BJ (cell line): ENCODE measurements at places on chromosomes 2 and 18.

DNA sequence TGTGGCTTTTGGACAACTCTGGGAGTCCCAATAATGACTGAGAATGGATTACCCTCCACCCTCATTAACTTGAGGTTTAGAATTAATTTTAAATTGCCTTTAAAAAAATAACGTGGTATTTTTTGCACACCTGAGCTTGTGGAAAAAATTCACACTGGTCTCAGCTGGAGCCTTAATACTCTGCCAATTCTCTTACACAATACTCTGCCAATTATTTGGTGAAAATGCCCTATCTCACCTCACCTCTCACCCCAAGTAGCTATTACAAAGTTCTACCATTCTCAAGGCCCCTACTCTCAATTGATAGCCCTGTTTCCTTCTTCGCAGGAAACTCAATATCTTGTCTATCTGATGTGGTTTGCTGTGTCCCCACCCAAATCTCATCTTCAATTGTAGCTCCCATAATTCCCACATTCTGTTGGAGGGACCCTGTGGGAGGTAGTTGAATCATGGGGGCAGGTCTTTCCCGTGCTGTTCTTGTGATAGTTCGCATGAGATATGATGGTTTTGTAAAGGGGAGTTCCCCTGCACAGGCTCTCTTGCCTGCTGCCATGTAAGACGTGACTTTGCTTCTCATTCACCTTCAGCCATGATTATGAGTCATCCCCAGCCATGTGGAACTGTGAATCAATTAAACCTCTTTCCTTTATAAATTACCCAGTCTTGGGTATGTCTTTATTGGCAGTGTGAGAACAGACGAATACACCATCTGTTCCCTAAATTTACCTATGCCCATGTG, 27.4 kb upstream of the C2orf69 start:
- DNase-seq = no peak

DNA sequence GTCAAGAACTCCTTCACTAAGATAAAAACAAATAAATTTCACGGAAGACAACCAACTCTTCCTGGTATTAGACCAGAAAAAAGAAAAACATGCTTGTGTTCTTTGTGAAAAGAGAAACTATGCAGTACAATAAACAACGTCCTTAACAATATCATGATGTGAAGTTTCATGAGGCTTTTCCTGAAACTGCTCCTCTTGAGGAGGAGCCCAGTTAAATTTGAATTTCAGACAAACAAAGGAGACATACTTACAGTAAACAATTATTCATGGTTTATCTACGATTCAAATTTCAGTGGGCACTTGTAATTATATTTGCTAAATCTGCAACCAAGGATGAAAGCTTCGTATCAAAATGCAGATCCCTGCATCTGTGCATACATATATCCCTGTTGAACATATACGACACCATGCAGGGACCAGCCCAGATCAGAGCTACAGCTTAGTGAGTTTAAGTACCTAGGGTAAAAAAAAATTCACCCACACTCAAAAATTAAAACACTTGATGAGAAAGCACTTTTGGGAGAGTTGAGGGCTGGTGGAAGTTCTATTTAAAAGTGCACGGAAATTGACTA, 24.8 kb upstream of the SLC9A2 start:
- no peak for DNase-seq

DNA sequence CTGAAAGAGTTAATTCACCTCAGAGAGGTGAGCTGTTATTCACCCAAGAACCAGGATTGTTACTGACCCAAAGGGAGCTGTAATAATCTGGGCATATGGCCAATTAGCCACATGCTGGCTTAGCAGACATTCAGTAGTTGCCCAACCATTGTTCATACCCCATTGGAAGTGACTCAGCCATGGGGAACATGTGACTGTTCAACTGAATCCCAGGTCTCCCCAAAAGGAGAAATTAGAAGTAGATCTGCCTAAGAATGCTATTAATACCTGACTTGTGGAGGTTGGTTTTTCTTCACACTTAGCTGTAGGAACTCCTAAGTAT, 272.6 kb upstream of the UBE2E3 start:
- peak; percentile 26 for DNase-seq

GRCh38 chr18:80204142-80204541, 43.2 kb downstream of the PARD6G start:
- DNase-seq = no peak

- DNase-seq = no peak
Measured at GRCh38 chr2:58427572-58428095, 186.5 kb upstream of the FANCL start.

GRCh38 chr18:54742659-54743604, 85.3 kb upstream of the RAB27B start:
- peak; percentile 87 for DNase-seq

- DNase-seq = no peak
Measured at GRCh38 chr2:16261791-16262190, 321.4 kb downstream of the MYCN start.

- DNase-seq = no peak
Measured at GRCh38 chr2:143132355-143132754, 3.1 kb downstream of the ARHGAP15 start.

- DNase-seq = peak; percentile 49
Measured at GRCh38 chr2:97950329-97951154, 45.2 kb downstream of the TMEM131 start.

GRCh38 chr2:210310550-210310949, 4.4 kb downstream of the MYL1 start:
- no peak for DNase-seq

DNA sequence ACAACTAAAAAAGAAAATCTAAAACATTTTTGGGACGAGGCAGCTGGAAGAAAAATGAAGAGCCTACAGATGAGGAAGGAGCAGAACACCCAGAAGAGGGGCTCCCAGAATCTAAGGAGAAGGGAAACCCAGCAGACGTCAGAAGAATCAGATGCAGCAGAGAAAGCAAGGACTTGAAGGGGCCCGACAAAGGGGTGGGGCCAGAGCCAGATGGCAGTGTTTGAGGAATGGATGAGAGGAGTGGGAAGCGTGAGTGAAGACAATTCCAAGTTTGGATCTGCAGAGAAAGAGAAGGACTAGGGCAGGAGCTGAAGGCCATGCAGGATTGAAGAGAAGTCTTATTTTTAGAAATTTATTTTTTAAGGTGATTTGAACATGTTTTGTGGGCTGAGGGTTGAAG, 19.3 kb downstream of the PTMA start:
- no peak for DNase-seq

DNA sequence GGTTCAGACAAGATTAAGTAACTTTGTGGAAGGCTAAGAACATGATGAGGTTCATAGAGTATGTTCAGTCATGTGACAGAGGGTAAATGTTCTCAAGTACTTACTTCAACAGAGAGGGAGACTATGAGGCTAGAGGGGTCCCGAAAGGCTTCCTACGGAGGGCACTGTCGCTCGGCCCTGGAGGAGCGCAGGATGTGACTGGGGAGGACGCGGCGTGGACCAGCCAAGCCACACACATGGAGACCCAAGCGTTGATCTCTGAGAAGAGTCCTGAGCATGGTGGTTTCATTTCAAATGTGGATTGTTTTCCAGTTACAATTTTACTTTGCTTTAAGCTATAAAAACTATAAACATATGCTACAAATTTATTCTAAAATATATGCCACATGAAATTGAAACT, 227.5 kb downstream of the PTGR3 start:
- no peak for DNase-seq

DNA sequence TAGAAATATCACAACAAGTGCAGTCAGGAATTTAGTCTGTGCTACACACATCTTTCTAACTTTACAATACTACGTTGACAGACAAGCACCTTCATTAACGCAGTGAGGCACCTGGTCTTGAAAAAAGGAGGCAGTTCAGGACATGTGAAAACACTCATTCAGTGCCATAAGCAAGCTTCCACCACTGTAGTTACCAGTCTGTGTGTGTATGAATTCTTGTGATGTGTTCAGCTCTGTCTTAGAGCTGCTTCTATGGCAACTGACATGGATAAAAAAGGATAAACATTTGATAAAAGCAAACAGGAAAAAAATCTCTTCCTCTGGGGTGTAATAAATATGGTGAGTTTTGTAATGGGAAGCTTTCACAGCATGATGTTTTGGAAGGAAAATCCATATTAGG, 623.8 kb upstream of the NXPH2 start:
- DNase-seq = no peak

DNA sequence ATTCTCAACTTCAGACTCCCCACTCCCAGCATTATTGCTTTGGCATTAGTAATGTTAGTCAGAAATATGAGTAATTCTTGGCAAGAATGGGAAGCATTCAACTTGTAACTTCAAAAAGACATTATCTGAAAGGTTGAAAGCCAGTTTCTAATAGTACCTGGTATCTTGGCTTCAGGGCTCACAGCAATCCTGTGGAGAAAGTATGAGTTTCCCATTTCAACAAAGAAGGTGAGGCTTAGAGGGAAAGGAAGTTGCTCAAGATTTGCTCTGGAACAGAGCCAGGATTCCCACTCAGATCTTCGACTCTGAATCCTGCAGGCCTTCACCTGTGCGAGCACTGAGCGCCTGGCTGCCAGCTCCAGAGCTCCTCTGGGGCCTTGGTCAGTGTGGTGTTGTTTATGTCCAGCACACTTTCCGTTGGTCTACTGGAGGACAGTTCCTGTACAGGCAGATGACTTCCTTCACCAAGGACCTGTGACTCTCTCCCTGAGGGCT, 136.1 kb downstream of the MCFD2 start:
- no peak for DNase-seq

DNA sequence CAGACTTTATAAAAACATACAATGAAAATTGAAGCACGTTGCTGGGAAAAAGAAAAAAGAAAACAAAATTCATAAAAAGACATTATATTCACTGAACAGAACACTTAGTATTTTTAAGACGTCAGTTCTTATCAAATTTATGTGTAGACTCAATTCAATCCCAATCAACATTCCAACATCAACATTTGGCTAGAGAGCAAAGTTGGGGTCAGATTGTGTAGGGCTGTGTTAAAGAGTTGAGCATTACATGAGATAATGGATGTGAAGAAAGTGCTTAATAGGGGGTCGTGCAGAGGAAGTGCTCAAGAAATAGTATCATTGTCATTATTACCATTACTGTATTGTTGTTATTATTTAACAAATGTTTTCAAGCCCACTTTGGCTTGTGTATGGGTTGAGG, 154.1 kb upstream of the TNP1 start:
- DNase-seq = no peak

GRCh38 chr2:33321236-33321771, 155.1 kb upstream of the RASGRP3 start:
- DNase-seq = peak; percentile 67

- no peak for DNase-seq
Measured at GRCh38 chr2:64153811-64154210, 9.6 kb upstream of the PELI1 start.

GRCh38 chr18:45050712-45051601, 370.3 kb downstream of the SETBP1 start:
- peak; percentile 87 for DNase-seq

DNA sequence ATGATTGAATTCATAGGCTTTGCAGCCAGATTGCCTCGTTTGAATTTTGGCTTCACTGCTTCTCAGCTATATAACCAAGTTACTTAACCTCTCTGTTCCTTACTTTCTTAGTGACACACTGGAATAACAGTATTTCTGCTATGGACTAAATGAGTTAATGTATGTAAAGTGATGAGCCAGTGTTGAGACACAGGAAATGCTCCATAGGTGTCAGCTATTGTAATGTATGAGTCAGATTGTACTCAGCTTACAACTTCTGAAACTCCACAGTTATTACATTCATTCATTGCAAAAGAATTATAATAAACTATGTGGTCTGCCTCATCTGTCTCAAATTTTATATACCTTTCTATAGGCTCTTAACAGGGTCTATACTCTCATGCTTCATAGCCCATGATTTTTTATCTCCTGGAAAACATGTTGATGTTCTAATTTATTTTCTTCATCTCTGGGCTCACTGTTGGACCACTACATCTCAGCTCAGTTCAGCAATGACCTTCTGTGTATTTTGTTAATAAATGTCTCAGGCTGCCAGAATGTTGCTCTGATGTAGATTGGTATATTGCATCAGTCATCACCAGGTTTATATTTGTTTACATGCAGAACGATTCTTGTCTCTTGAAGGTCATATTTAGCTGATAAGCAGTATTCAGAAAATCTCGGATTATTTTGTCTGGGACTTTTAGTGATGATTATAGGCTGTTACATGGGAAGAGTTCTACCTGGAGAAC, 76.2 kb downstream of the MAP3K20 start:
- DNase-seq = peak; percentile 22

GRCh38 chr18:79552696-79553095, 126.9 kb upstream of the CTDP1 start:
- no peak for DNase-seq

DNA sequence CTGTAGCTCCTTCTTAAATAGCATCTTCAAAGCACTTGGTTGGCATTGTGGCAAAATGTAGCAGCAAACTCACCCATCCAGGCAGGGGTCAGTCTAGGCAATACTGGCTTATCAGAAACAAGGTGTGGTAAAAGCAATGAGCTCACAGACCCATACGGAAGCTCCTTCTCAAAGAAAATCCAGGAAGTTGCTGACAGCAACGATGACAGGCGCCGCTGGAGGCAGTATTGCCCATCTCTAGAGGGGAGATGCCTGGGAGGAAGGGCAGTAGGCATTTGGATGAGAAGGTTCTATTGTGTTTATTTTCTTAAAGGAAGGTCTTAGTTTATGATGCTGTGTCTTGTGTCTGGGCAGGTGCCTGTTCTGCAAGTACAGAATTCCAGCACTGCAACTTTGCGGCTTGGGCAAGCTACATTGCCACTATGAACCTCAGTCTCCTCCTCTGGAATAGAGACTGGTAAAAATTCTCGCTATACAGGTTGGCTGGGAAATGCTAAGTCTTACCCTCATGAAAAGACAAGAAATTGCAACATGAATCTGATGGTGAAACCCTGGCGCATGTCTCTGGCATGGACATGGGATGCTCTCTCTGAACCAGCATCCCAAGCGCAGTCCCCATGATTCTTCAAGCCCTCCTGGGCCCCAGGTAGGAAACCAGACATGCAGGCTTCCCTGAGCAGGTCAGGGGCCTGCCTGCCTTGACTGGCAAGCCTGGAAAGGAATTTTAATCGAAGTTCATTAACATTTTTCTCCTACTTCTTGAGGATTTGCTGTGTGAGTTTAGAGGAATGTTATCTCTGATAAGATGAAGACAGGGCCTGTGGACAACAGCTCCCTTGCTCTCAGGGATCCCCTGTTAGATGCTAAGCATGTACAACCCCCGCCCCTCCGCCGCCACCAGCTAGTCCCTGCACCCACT, 156.0 kb downstream of the TFCP2L1 start:
- no peak for DNase-seq

DNA sequence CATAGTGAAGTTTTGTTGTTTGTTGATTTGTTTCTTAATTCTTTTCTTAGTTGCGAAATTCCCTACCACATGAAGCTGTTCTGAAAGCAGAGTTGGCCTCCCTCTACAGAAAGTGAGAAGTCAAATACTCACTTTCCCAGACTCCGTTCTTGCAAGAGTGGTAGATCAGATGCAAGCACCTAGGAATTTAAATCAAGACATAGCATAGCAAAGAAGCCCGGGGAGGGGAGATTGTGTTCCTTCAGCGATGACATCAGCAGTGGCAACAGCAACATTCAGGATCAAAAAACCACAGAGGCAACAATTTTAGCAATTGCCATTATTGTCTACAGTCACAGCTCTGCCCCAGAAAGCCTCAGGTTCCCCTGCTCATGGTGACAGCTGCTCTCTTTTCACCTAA, 580.0 kb downstream of the RNF144A start:
- DNase-seq = no peak

GRCh38 chr2:119668546-119668945, 10.5 kb upstream of the TMEM177 start:
- DNase-seq = no peak

GRCh38 chr18:45363196-45363595, 252.1 kb upstream of the SLC14A2 start:
- DNase-seq = no peak

GRCh38 chr2:122080871-122081270, 325.4 kb downstream of the TSN start:
- no peak for DNase-seq
